ENCODE measurements at places on chromosomes 1 and 21.
A peak's percentile ranks its signal among the peaks of the same experiment; 100 is the strongest.

- no peak for DNase-seq
Observed at GRCh38 chr1:66695116-66695515, 57.1 kb upstream of the DYNLT5 start.

GRCh38 chr1:179177182-179177581 is 52.3 kb downstream of the ABL2 start:
- DNase-seq, result peak; percentile 52

- no peak for DNase-seq
Observed at GRCh38 chr1:159005161-159005560, 4.5 kb upstream of the IFI16 start.

DNA sequence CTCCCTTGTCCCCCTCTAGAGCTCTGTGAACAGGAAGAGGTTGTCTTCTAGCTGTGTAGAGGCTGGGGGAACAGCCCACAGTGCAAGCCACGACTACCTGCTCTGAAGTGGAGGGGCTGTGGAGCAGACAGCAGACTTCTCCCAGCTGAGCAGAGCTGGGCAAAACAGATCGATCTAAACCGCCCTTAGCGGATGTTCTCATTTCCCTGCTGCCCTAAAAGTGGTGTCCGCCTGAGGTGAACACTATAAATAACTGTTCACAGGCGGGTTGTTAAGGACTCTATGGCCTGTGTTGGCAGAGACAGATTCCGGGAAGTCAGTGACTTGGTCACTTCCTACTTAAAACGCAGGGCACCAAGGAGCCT is 203.2 kb downstream of the RHOU start:
- DNase-seq, result no peak

DNA sequence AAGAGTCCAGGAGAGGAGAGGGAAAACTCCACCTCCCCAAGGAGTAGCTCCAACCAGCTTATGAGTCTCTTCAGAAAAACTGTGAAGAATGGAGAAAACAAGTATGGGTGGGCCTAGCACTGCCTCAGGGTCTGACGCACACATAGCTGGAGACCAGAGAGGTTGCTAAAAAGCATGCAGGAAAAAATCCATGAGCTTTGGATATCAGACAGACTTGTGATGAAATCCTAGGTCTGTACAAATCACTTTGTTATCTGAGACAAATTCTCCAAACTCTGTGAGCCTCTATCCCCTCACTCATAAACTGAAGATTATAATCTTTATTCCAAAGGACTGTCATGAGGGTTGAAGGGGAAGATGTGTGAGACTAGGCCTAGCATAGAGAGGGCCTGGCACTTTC is 141.5 kb upstream of the FGGY start:
- DNase-seq, result no peak
